ENCODE measurements at places on chromosomes 6 and 20.

DNA sequence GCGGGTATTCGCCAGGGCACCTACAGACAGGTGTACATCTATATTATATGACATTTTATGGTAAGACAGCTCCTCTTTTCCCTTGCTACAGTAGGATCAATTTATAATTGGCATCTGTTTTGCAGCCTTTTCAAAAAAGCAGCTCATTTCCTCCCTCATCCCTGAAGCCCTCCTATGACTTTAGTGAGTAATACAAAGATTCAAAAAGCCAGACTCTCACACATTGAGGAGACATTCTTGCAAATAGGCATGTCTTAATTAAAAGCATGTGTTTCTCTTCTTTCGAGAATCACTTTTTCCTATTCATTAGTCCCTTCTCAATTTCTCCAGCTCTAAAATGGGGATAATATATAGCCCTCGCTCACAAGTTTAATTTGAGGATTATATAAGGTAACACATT, 283.4 kb downstream of the TBC1D7 start:
- DNase-seq, result no peak

GRCh38 chr20:46755483-46756413, 46.3 kb downstream of the SLC2A10 start:
- no peak for DNase-seq

DNA sequence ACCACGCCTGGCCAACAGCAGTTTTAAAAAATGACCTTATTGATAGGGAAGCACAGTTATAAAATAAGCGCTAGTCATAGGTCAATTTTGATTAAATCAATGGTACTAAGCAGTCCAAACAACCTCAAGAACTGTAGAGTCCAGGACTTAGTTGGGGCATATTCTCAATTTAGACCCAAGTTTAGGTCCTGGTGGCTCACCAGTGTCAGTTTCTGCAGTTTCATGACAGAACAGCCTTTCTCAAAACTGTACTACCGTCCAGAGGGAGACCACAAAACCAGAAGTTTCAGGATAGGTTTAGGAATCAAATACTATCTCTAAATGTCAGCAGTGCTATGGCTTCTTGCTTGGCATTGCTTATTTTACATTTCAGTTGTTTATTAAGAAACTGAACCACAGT, 39.1 kb downstream of the LHFPL5 start:
- DNase-seq, result no peak

DNA sequence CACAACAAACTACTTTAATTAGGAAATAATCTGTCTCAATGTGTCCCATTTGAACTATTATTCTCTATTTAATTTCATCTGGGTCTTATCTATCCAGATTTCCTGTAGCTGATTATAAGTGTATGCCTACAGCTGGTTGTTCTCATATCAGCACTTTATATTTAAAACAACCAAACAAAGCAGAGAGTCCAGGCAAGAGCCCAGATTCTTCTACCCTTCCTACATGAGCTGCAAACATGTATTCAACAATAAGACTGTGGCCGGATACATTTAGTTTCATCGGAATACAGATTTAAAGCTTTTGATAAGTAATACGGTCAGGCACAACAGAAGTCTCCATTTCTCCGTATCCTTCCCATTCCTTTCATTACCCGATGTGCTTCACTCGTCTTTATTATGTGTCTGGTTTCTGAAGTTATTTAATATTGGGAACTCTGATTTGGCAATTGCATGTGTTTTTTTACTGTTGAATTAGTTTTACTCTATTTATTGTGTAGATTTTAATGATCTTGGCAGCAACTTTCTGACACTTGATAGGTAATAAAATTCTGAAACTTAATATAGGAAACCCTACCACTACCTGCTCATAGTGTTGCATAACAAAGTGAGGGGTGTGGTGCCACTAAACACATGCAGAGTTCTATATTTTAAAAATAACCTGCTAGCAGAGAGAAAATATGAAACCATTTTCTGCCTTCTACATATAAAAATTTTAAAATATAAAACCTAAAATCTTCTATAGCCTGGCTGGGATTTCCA, 653.5 kb upstream of the PTCHD4 start:
- DNase-seq, result no peak

DNA sequence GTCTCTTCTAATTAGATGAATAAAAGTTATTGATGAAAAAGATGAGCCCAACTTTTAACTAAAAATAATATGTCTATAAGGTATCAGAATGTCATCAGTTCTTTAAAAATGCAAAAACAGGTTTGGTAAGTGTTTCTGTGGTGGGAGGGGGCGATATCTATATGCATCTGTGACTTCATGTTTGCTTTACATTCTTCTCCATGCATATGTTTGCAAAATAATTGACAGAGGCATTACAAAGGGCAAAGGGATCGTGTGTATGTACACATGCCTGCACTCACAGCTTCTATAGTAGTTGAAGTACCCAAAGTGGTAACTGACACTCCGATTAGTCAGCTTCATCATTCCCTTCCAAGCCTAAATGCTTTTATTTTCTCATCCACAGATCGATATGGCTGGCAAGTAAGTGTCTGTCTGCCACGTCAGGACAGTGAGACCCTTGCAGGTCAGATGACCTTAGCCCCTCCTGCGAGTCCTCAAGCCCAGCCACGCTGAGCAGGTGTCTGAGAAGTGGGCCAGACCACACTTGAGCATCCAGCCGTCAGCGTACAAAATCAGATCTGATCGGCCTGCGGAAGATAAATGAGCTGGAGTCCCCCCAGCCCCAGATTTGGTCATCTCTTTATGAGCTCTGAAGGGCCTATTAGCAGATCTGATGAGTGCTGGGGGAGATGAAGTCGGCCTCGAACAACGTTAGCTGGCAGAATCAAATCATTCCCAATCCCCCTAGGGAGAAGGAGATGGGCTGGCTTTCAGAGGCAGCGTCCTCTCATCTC, 369.1 kb downstream of the MAFB start:
- DNase-seq, result no peak

DNA sequence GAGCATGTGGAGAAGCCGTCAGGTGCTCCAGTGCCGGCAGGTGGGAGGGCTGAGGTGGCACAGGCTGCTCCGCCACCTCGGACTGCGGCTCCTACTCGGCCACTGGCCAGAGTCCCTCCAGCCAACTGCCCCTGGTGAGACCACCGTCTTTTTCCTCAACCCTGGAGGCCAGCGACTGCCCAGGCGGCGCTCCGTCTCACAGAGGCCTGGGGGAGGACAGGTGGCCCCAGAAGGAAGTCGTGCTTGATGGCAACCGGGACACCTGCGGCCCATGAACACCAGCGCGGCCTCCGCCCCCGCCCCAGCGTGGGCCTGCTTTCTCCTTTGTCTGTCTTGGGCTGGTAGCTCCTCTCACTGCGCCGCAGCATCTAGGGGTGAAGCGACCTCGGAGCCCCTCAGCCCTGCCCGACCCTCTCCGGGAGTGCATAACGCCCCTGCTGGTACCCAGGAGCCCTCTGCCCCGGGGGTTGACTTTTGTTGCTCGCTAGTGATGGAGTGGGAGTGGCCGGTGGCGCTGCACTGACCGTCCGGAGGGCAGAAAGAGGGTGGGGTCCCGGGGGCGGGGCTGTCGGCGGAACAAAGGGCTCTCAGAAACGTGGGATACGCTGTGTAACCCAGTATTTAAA, 706 bp upstream of the TUBB2B start:
- DNase-seq, result peak; percentile 45

DNA sequence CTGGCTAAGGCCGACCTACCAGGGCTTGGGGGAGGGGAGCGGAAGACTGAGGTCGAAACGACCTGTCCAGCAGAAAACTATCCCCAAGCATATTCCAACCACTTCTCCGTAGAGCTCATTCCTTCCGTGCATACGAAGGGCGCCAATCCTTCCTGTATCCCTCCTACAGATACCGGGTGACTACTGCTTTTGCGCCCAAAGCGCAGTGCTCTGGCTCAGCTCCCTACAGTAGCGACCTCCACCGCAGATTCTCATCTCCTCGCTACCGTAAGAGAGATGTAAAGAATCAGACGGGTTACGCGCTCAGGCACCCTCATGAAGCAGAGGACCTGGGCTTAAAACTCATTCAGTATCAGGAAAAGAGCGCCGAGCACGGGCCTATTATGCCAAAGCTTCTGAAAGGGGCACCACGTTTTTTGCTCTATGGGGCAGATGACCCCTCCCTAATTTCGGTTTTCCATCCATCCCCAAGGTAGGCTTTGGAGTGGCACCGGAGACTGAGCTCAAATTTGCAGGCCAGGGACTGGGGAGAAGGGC, 563 bp upstream of the NNAT start:
- no peak for DNase-seq

DNA sequence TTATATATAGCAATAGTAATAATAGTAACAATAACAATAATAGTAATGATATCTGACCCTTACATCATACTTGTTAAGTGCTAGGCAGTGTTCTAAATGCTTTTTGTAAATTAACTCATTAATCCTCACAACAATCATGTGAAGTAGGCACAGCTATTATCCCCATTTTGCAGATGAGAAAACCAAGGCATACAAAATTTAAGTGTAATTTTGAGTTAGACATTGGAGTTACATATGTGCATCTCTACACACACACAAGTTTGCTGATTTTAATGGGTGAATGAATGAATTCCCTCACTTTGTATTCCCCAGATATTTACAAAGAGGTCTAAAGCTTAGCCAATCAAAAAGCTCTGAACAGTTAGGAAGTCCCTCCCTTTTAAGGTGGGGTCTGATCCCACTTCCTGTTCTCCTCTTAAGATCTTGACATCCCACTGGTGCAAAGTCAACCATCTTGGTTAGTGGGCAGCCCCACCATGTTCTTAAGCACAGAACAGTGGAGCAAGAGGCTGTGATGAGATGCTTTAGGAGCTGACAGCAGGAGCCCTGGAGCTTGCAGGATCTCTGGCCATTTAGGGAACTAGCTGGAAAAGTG, 85.3 kb upstream of the FOXP4 start:
- no peak for DNase-seq

DNA sequence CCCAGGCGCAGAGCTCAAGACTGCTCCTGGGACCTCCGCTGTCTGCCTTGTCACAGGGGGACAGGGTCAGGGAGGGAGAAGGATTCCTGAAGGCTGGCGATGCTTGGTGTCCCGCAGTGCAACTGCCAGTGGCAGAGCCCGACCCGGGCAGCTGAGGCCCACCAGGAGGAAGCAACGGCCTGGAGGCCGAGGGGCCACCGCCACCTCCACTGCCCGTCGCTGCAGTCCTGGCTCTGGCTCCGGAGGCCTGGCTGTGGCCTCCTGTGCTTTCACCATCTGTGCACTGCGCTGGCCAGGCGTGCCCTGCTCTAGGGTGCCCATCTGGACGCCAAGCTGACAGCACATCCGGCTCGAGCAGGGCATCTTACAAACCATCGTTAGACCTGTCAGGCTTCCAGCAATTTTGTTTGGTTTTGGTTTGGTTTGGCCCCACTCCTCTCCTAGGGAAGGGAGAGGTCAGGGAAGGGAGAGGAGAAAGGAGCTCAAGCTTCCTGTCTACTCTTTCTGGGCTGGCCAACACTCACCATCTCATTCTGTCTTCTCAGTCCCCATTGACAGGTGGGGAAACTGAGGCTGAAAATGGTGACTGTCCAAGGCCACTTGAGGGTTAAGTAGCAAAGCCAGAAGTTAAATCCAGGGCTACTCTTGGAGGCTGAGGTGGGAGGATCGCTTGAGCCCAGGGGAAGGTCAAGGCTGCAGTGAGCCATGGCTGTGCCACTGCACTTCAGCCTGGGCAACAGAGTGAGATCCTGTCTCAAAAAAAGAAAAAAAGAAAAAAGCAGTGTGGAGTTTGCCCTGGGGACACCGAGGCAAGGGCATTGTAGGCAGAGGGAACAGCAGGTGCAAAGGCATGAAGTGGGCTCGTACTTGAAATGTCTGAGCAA, 37.7 kb upstream of the NOL4L start:
- DNase-seq, result no peak

DNA sequence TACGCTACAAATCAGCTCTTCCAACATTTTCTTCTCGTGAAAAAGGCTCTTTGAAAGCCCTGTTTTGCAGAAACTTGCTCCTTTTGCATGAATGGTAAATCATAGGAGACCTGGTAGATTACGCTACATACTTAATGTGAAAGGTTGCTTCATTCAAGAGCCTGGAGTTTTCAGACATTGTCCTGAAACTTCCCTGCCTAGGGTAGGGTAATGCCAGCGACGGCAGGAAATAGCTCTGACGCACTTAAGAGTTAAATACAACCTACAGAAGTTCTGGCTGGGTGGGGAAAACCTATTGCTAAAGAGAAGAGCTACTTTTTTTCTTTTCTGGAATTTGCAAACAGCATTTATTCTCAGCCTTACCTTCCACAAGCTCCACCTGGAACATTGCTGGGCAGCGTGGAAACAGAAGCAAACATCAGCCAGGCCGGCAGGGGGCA, 144.5 kb downstream of the LPA start:
- DNase-seq, result no peak

DNA sequence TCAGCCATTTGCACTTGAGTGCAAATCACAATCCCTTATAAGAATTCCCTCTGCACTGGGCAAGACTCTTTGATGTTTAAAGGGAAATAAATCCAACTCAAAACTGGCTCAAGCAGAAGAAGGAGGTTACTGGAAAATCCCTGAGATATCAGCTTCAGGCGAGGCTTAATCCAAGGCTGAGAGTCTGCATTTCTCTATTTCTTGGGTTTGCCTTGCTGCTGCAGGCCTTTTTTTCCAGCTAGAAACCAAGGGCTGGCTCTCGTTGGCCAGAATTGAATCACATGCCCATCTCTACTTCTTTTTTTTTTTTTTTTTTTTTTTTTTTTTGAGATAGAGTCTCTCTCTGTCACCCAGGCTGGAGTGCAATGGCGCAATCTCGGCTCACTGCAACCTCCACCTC, 11.7 kb downstream of the HCK start:
- no peak for DNase-seq

DNA sequence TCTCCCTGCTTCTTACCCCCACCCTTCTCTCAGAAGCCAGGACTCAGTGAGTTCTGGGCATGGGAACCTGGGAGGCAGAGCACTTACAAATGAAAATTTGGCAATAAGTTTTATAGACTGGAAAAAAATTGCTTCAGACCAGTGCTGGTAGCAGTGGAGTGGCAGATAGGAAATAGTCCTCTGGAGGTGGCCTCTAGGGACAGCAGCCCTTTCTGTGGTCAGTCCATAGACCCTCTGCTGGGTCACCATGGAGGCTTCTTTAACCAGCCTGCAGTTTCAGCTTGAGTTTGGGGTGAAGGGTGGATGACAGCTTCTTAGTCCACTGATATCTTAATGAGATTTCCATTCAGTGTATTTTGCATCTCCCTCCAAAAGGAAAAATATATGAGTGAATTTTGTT, 179.1 kb downstream of the ARID1B start:
- DNase-seq, result no peak

- no peak for DNase-seq
Observed at GRCh38 chr20:32465092-32465900, 107.2 kb downstream of the ASXL1 start.

- no peak for DNase-seq
Observed at GRCh38 chr6:80477591-80477990, 371.1 kb downstream of the BCKDHB start.

- DNase-seq, result no peak
Observed at GRCh38 chr6:54361734-54362133, 53.5 kb downstream of the TINAG start.

GRCh38 chr20:43345676-43346075, 112.0 kb upstream of the SRSF6 start:
- no peak for DNase-seq

- no peak for DNase-seq
Observed at GRCh38 chr6:121435444-121436069, at the start of gene GJA1. GJA1 (plus strand) TSS chr6:121435646; CDS start chr6:121446848, 11,202 bp downstream.

GRCh38 chr20:6685181-6685582, 82.3 kb upstream of the BMP2 start:
- no peak for DNase-seq
